ENCODE measurements at places on chromosomes 1 and 21.

GRCh38 chr1:201310986-201311355 lies 27.7 kb downstream of the PKP1 start:
- DNase-seq = peak; percentile 29

GRCh38 chr1:165635329-165635728 lies 4.3 kb downstream of the MGST3 start:
- DNase-seq = peak; percentile 46

DNA sequence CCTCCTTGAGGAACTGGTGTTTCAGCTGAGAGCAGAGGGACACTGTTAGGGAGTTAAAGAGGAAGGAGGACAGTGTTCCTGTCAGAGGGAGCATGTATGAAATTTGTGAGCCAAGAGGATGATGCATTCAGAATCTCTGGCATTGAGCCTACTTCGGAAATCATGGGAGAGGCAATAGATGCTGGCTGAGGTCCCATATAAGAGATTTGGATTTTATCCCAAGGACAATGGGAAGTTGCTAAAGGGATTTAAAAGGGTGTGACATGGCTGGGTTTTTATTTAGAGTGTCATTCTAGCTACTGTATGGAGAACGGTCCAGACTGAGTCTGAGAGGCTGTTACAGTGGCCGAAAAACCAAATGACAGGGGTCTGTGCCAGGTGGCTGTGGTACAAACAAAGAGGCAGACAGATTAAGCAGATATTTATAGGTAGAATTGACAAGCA lies 403.2 kb upstream of the B3GALT2 start:
- no peak for DNase-seq

DNA sequence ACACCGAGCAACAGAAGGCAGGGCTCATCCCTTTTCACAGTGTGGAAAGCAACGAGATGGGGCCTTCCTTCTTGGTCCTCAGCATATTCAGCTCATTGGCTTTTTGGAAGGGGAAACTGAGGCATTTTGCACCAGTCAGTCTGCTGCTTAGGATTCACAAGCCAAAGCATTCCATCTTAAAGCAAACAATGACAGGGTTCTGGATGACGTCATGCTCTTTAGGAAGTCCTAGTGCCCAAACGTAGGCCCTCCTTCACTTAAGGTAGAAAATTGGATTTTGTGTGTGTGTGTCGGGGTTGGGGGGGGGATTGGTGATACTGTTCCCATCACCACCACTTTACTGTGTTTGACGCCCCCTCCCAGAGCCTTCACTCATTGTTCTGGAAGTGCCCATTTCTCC lies 101.6 kb downstream of the SELENOF start:
- DNase-seq = no peak

DNA sequence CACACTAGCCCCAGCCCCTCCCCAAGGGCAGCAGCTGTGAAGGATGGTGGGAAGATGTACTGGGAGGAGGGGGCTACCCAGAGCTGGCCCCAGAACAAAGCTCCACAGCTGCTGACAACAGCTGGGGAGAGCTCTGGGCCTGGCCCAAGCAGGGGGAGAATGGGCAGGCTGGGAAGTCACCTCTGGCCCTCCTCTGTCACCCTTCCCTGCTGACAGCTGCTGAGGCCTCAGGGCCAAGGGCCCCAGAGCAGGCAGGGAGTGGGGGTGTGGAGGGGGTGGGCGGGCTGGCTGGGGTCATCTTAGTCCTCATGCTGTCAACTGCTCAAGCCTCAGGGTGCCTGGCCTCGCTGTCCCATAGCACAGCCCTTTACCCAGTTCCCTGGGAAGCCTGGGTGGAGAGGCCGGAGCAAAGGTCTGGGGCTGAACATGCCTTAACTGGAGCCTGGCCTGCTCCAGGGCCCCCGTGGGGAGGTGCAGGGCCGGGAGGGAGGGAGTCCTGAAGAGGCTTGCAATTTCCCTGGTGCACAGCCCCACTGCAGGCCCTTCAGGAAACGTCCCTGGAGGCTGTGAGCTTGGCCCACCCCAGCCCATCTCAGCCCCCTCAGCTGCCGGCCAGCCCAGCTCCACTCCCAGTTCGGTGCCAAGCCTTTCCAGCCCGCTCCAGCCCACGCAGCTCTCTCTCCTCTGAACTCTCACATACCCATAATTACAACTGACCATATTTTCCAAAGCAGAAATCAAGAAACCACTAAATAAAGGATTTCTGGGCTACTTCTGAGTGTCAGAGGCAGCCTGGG lies 25.7 kb downstream of the HSPG2 start:
- DNase-seq = peak; percentile 53

GRCh38 chr1:45767035-45767434 lies 16.6 kb upstream of the IPP start:
- peak; percentile 67 for DNase-seq

GRCh38 chr1:172360985-172361384 lies 59.5 kb upstream of the C1orf105 start:
- no peak for DNase-seq

DNA sequence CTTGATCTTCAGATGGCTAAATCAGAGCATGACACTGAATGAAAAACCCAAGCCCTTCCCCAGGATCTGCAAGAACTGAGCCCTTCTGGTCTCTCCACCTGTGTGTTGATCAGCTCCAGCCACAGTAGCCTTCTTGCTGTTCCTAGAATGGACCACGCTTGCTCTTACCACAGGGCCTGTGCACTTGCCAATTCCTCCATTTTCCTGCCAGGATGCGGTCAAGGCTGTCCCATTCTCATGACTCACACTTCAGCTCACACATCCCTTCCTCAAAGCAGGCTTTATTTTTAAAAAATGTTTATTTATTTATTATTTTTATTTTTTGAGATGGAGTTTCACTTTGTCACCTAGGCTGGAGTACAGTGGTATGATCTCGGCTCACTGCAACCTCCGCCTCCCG lies 43.6 kb upstream of the GRHL3 start:
- DNase-seq = peak; percentile 69

DNA sequence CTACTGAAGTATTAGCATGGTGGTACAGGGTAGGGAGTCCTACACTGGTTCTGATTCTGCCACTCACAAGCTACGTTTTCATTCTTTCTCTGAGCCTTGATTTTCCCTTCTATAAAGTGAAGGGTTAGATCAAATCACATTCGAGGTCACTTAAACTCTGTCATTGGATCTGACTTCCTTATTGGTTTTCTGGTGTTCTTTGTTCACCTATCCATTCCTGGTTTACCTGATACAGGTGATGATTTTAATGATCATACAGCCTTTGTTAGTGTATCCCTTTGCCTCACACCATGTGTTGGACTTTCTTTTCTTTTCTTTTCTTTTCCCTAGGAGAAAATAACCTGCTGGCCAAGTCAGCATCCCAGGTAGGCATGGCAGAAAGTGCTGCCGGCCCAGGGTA lies 74.8 kb downstream of the NOS1AP start:
- DNase-seq = no peak

- DNase-seq = no peak
Measured at GRCh38 chr1:176325664-176326063, 118.6 kb upstream of the COP1 start.

- DNase-seq = no peak
Measured at GRCh38 chr1:17118706-17119075, 560 bp downstream of the PADI2 start.

DNA sequence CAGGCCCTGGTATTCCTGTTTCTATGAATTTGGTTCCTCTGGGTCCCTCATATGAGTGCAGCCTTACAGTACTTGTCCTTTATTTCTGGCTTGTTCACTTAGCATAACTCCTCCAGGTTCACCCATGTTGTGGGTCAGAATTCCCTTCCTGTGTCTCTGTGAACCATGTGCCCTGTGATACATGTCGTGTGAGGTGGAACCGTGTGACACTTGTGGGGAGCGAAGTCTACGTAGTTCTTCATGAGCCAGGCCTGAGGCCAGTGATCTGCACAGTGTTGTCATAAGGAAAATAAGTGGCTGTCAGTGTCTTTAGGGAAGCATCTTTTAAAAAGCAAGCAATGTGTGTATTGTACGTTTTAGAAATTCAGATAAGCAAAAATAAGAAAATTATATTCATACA lies 122.8 kb downstream of the GALNT2 start:
- no peak for DNase-seq

DNA sequence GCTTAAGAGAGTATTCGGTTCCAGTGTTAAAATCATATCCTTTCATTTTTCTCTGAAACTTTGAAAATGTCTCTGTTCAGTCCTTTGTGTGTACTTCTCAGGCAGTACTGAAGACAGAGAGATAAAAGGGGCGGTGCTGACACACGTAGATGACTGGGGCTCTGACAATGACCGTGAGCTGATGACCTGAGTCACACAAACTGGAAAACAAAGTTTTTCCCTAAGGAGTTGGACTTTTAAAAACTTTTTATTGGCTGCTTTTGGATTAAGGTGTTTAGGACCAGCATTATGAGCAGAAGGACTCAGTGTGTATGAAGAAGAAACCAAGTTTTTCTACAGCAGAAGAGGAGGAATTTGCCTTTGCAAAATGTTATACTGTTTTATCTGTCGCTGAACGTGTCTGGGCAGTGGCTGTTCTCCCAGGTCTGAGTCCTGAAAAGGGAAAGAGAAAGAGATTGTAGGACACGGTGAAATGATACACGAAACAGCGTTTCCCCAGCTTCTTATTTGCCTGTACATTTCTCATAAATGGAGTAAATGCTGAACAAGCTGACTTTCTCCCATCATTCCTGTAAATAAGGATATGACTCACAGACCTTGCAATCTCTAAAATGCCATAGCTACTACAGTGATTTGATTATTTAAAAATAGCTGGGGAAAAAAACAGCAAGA lies 51.5 kb downstream of the MAP3K7CL start:
- peak; percentile 89 for DNase-seq

- no peak for DNase-seq
Measured at GRCh38 chr1:145716641-145717345, 2.5 kb upstream of the CD160 start.

DNA sequence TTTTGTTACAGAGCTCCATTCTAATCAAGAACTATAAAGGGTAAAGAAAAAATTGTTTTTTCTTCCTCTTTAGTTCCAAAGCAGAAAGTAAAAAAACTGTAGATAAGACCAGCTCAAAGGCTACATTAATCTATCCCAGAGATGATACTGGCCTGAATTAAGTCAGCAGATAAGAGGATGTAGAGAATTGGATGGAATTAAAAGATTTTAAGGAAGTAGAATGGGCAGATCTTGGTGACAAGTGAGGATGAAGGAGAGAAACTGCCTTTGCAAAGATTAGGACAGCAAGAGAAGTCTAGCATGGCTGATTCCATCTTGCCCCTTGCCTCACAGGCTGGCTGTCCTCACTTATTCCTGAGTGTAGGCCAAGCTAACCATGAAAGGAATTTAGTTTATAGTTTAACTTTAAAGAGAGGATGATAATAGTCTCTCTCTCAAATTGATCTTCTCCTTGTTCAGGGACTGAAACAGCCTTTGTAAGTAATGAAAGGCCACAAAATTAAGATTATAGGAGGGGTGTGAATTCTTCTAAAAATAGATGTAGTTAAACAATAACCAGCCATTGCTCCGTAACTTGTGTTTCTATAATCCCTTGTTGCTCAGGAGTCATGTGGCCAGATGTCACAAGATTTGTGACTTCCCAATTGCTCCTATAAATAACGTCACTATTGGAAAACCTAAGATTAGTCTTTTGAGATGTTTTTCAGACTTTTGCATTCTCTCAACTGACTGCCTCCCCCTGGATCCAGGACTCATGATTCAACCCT lies 265.0 kb upstream of the USP24 start:
- DNase-seq = no peak

GRCh38 chr1:90768098-90768497 lies 51.0 kb upstream of the BARHL2 start:
- DNase-seq = no peak

DNA sequence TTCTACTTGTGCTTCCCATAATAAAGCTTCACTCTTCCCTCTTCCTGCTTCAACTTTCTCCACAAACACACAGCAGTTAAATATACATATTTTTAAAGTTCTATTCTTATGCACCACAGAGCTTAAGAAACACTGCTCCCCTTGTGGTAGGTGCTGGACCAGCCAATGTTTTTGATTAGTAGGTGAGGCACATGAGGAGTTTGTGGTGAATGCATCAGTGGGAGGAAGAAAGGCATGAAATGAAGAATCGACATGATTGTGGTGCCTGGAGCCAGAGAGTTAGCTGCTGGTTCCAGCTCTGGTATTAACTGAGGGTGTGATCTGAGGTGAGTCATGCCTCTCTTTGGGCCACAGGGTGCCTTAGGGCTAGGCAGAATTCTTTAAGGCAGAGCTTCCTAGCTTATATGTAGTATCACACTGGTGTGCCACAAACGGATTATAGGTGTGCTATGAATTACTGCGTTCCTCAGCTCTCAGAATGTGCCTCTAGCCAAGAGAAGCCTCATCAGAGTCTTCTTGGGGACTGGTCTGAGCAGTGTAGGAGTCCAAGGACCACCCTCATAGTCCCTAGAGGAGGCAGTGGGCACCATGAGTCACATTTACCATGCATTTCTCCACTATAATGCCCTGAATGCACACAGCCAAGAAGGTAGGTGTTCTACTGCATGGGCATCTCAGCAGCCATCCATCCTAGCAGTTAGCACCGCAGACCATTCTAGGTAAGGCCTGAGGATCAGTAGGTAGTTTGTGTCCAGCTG lies 97.4 kb upstream of the SGIP1 start:
- DNase-seq = peak; percentile 90

- no peak for DNase-seq
Measured at GRCh38 chr1:235207209-235207565, 46.1 kb upstream of the RBM34 start.

DNA sequence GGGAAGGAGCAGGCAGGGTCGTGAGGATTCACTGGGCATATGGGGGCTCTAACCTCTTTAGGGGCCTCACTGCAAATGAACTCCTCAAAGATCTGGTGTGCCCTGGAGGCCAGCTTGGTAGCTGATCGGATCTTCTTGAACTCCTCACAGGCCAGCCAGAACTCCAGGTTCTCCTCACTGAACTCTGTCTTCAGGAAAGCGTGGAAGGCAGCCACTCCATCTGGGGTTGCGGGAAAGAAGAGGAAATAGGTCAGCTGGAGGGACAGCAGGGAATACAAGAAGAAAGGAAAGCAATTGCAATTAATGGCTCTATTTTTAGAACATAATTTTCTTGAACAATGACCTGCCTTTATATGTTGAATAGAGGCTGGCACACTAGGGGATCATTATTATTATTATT lies 2.3 kb downstream of the RGS16 start:
- no peak for DNase-seq

DNA sequence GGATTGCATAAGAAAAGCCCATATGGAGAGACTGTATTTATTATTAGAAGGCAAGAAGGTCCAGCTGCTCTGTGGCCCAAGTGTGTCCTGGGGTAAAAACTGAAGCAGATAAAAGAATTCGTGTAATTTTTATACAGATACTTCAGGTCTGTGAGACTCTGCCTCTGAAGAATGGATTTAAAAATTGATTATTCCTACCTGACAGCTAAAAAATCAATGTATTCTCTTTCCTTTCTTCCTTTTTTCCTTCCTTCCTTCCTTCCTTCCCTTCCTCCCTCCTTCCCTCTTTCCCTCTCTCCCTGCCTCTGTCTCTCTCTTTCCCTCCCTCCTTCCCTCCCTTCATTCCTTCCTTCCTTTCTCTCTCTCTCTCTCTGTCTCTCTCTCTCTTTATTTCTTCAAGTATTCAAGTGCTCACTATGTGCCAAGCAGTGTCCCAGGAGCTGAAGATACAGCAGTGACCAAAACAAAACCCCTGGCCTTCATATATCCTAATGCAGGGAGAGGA lies 11.3 kb upstream of the MGST3 start:
- DNase-seq = no peak

All from AG10803 (cell line).